ENCODE measurements at places on chromosomes 2 and 18.

DNA sequence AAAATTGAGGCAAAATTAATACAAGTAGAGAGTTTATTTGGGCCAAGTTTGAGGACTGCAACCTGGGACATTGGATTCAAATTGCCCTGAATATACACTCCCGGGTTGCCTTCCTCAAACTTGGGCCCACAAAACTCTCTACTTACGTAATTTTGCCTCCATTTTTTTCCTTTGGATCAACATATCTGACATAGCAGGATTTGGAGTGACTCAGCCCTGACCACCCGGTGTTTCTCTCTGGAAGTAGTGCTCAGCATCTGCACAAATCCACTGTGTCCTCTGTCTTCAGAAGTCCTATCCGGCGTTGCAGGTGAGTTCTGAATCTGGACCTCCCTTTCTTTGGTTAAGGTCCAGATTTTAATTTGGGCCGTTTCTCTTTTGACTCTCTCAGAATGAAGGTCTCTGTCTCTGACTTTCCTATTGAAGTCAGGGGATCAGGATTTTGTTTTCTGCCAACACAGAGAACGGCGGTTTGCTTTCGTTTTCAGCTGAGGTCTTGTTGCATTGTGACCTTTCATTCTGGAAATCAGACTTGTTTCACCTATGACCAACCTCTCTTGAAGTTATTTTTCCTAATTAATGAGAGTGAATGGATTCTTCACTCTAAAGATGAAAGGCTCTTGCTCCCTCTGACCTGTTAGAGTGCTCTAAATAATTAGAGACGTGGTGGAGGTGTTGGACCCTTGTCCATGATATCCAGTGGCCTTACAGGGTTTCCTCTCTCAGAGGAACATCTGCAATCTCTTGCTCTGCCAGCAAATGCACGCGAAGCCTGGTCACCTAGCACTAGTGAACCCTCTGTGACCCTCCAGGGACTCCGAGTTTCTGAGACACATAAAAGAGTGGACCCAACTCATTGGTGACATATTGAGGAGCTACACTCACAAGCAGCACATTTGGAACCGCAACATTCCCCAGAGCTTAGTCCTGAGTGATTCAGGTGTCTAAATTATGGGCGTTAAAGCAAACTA lies 13.6 kb downstream of the TCF23 start:
- DNase-seq: no peak

DNA sequence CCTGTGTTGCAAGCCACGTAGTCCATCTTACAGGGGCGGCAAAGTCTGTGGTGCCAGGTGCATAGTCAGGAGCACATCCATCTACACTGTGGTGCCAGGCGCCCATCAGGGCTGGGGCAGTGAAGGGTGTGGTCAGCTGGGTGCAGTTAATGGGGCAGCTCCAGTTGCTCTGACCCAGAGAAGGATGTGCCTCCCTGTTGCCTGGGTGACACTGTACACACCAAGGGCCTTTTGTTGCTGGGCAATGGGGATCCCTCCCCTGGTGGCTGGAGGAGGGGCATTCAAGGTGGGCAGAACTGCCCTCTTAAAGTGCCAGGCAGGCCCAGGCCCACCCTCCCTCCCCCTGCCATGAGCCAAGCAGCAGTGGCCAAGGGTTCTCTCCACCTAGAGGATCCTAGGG lies 28.3 kb upstream of the IMP4 start:
- no peak for DNase-seq

DNA sequence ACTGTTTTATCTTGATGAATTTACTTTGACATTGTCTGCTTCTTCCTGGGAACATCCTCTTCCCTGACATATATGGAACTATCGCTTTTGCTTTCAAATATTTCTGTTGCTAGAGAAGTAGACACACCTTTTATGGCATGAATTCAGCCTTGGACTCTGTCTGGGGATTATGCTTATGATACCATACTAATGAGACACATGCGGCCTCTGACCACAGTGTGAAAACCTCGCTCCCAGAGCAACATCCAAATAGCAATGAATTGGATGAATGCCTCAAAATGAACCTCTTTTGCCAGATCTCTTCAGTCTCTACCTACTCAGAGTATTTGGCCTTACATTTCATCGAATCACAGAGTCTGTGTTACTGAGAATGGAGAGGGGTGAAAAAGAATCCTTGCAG lies 70.9 kb downstream of the PIEZO2 start:
- no peak for DNase-seq

DNA sequence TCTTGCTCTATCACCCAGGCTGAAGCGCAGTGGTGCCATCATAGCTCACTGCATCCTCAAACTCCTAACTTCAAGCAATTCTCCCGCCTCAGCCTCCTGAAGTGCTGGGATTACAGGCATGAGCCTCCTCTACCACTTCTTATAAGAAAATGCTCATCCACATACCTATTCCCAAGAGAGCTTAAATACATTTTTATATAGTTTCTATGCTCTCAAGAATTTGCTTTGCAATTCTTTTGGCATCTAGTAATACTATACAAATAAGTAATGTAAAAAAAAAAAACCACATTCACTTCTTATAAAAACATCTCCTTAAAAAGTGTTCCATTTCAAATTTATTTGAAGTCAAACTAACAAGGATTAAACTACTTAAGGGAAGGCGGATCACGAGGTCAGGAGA lies 197.3 kb downstream of the DNAH7 start:
- DNase-seq: no peak

DNA sequence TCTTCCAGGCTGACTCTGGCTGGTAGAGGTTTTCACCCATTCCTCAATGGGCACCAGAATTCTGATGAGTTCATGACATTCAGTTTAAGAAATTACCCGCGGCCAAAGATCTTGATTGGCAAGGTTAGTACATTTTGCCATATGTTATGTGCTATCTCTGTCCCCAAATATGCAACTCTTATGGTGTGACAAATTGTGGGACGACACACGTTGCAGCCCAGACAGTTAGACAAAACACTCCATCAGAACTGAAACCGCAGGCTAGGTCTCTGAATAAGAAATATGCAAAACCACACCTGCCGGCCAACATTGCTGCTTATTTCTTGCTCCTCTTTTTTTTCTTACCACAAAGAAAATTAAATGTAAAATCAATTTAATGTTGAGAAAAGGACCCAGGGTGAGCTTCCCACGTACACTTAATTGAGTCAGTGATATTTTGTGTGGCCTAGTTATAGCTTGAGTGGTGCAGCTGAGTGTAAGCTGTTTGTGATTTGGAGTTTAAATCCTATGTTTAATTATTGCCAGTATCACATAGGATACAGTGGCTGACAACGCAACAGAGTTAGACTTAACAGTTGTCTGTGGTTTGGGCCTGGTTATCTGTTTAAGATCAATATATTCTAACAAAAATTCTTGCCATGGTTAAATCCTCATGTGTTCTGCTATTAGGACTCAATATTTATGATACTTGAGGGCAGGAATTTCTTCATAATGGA lies 35.7 kb upstream of the LTBP1 start:
- no peak for DNase-seq

DNA sequence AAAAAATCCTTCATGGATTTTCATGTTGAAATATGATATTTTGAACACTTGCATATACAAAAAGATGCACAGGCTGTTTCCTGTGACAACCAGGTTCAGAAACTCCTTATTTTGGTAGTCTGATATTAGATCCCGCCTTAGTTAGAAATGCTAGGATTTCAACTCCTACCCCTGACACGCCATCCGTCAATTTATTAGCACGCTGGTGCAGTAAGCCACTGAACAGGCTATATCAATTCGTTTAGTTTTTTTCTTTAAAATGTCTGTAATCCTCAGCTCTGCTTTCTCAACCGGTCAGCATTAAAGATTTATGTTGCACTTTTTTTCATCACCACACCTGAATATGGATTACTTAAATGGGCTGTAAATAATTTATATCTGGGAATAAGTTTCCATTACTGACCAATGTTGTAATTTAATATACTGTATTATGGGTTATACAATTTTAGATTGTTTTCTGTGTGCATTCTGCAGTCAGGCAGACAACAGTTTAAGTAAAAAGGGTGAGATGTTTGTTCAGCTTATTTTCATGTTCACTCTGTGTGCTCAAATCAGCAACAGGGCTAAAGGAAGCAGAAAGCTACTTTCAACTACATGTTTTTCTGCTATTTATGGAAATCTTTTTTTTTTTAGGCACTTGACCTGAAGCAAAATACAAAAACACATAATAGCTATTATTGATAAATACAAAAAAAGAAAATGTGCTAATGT lies 227.7 kb downstream of the ARHGAP15 start:
- DNase-seq: no peak

DNA sequence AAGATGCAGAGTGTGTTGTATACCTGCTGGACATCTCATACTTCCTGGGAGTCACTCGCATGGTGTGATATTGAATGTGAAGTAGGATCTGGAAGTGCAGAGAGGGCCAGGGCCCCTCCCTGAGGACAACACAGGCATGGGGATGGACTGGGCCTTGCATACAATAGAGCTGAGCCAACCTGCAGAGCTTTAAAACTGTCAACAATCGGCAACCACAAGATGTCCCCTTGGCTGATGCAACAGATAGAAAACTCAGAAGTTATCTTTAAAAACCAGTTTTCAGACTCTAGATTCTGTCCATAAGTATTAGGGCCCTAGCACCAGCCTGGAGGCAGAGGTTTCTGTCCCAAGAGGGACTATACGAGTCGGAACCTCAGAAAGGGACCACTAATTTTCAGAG lies 19.7 kb downstream of the EVA1A start:
- no peak for DNase-seq

- DNase-seq: no peak
Measured at GRCh38 chr2:233248999-233249398, 2.5 kb upstream of the ATG16L1 start.

GRCh38 chr2:108586631-108587030 lies 52.4 kb downstream of the LIMS1 start:
- no peak for DNase-seq

DNA sequence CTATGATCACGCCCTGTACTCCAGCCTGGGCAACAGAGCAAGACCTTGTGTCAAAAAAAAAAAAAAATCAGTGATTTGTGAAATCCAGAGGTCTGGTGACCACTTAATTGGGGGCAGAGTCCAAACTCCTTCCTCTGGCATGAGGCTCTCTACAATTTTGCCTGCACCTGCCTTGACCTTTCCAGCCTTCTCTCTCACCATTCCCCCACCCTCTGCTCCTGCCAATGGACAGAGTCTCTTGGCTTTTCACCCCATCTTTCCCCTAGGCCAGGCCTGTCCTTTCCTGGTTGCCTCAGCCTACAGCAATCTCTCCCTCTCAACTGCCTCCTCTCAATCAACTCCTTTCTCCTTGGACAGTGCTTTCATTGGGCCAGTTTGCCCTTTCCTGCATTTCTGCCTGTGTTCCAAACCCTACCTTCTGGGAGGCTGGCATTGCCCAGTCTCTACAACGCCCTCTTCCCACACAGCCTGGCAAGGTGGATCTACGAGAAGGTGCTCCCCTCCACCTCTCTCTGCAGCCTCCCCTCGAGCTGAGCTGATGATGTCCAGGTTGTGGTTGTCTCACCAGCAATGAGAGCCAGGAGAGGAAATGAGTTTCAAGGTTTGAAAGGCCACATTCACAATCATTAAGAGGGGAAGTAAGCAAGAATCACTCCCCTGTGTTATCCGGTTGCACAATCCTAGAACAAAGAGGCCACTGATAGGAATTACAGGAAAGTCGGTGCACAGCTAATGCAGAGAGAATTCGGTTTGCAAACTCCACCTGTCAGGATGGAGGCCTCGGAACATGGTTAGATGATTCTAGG lies 39.5 kb upstream of the NPAS2 start:
- no peak for DNase-seq

DNA sequence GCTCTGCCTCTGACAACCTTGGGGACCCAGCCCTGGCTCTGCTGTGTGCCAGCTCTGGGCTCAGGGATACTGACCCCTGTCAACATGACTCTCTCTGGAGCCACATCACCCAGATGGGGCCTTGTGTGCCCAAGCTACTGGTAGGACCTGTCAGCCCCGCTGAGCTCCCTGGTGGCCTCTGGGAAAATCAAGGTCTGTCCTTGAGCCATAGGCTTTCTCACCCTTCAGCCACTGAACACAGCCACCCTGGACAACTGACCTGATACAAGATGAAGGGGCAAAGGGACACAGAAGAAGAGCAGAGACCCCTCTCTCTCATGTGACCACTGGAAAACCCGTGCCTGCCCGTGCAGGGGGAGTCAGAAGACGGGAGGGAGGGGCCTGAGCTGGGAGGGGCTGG lies 7.8 kb downstream of the CCDC74A start:
- no peak for DNase-seq

GRCh38 chr2:27290549-27290948 lies 8.3 kb downstream of the TRIM54 start:
- DNase-seq: no peak

- no peak for DNase-seq
Measured at GRCh38 chr2:42125841-42126594, 43.1 kb upstream of the EML4 start.

DNA sequence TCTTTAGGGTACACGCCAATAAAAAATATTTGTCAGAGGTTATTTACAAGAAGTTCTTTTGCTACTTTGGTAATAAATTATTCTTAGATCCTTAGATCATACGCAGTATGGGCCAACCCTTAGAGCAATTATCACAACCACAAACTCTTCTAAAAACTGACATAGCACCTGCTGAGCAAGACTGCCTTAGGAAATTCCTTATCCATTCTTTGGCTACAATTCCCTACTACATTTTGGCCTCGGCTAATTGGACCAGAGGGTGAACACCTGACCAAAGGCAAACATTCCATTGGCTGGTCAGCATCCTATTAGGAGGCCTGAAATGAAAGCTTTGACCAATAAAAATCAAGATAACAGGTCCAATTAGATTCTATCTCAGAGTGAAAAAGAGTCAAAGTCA lies 147.6 kb upstream of the CCDC68 start:
- no peak for DNase-seq

GRCh38 chr2:127419448-127420038 lies 1.3 kb downstream of the PROC start:
- no peak for DNase-seq

DNA sequence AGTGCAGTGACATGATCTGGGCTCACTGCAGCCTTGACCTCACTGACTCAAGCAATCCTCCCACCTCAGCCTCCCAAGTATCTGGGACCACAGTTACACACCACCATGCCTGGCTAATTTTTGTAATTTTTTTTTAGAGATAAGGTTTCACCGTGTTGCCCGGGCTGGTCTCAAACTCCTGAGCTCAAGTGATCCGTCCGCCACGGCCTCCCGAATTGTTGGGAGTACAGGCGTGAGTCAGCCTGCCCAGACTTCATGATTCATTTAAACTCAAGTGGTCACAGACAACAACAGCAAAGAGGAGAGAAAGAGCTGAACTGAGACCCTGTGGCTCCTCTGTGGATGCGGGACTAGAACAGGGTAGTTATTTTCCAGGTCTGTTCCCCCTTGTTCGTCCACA lies 83.0 kb downstream of the TSHZ1 start:
- DNase-seq: no peak

GRCh38 chr18:28691496-28691840 lies 514.5 kb upstream of the CDH2 start:
- no peak for DNase-seq

All from stimulated activated CD8-positive, alpha-beta memory T cell treated with anti-CD3 and anti-CD28 coated beads, Interleukin-15, amount 100 ng/mL, for 1 hour (primary cell).